ENCODE measurements at places on chromosomes 6 and 20.

GRCh38 chr6:158022749-158023596 is 41.3 kb downstream of the SYNJ2 start:
- no peak for DNase-seq

DNA sequence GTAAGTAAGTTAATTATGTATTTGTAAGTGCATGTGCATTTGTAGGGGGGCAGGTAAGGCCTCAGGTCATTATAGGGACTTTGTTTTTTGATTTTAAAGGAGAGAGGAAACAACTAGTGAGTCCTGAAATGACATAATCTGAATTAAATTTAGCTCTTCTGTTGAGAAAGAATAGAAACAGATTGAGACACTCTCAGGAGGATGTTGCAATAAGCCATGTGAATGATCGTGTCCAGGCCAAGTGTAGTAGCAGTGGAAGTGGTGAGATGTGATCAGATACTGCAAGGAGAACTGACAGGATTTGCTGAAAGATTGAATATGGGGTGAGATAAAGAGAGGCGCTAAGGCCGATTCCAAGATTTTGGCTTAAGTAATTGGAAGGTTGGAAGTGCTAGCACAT is 2.6 kb upstream of the CENPW start:
- no peak for DNase-seq

- DNase-seq = no peak
Observed at GRCh38 chr20:60749804-60750602, 502.1 kb upstream of the CDH4 start.

DNA sequence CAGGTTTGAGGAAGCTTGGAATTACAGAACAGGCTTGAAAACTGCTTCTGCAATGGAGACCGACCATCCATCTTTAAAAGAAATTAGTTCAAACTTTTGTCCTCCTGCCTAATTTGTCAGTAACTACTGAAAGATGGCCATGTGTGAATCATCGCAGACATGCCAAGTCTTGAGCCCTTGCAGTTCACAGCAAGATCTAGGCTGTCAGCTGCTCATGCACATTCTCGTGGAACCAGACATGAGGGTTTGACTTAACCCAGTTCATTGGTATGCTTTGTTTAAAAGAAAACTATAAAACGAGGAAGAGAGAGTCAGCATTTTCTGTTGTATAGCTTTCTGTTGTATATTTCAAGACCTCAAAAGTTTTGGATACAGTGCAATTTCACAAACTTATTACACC is 74.0 kb upstream of the SAMD5 start:
- DNase-seq = no peak

DNA sequence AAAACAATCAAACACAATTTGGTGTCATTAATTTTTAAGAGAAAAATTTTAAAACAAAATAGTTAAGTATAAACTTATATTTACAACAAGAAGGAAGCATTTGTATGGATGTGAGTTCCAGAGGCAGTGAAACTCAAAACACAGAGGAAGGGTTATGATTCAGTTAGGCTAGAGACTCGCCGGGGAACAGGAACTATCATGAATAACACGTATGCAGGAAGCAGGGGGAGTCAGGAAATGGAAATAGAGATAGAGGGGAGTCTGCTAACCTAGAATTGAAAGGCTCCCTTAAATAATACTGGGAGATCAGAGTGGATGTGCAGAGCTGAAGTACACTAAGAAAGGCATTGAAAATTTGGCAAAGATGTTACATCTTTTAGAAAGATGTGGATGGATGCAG is 14.2 kb upstream of the HLA-DRB1 start:
- no peak for DNase-seq

GRCh38 chr6:137424251-137424650 is 69.9 kb downstream of the OLIG3 start:
- no peak for DNase-seq

DNA sequence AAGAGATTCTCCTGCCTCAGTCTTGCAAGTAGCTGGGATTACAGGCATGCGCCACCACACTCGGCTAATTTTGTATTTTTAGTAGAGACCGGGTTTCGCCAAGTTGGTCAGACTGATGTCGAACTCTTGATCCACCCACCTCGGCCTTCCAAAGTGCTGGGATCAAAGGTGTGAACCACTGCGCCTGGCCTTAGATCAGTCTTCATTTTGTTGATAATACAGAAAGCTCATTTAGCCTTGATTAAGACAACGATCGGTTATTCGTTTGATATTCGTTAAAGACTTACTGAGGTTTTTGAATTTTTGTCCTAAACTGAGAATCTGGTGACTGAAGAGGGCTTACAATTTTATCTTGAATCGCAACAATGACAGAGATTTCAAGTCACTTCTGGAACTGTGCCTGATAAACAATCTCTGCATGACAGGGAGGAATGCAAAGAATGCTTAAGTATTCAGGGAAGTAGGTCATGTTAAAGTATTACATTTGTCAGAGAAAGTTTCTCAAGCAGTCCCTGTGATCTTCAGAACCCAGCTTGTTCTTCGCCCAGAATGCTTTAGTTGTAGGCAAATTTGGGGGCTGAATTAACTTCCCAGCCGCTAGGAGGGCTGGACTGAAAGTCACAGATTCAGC is 14.8 kb downstream of the AKAP12 start:
- no peak for DNase-seq

DNA sequence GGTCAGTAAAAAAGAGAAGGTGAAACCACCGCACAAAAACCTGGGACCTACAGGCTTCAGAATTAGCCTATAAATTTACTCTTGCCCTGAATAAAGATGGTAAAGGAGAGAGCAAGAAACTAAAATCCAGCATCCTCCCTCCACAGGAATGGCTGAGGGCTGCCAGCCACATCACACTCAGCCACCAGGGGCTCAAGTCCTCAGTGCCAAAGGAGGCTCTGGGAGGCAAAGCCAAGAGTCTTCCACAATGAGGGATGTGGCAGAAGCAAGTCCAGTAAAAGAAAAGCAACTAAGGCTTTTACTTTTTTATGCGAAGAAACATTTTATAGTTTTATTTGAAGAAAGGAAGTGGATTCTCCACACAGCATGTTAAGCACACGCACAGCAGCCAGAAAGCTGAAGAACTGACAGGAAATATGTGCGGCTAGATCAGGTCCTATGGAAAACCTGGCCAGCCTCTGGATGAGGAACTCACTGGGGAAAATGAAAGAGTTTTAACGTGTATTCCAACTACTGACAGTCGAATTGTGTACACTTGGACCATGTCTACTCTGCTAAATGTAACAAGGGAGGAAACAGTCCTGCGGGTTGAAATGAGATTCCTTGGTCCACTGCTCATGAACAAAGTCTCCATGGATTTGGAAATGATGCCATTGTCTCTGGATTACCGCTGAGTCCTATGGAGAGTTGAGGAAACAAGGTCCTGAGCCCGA is 219.4 kb upstream of the SSTR4 start:
- DNase-seq = no peak

GRCh38 chr20:58088105-58088504 is 140.3 kb downstream of the ANKRD60 start:
- DNase-seq = no peak

DNA sequence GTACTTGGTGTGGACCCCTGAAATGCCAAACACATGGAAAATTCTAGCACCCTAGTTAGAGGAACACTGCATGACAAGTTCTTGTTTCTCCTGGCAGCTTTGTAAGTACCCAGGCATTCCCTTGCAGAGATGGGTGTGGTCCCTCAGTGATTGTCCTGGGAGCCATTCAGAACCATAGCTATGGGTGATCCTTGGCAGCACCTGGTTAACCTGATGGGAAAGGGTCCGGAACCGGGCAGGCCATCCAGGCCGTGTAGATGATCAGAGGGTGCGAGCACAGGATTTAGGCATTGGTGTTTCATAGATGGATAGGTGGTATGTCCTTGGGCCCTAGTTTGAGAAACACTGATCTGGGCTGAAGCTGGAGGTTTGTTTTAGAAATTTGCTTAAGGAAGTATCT is 95.8 kb downstream of the RPP40 start:
- no peak for DNase-seq

DNA sequence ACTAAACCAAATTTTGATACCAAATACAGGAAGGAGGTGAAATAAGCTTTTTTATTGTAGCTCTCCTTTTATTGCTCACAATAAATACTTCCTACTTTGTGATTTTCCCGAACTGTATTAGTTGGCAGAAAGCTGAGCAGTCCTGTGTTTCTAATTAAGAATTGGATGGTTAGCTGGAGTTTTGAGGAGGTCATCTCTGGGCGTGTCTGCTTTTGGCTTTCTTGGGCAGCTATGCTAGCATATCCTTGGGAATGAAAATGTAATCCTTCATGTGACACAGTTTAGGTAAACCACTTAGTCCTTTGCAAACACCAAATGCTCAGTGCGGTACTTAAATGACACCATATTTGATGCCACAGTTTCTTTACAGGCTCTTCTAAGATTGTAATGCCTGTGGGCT is 67.5 kb downstream of the MTHFD1L start:
- DNase-seq = no peak

DNA sequence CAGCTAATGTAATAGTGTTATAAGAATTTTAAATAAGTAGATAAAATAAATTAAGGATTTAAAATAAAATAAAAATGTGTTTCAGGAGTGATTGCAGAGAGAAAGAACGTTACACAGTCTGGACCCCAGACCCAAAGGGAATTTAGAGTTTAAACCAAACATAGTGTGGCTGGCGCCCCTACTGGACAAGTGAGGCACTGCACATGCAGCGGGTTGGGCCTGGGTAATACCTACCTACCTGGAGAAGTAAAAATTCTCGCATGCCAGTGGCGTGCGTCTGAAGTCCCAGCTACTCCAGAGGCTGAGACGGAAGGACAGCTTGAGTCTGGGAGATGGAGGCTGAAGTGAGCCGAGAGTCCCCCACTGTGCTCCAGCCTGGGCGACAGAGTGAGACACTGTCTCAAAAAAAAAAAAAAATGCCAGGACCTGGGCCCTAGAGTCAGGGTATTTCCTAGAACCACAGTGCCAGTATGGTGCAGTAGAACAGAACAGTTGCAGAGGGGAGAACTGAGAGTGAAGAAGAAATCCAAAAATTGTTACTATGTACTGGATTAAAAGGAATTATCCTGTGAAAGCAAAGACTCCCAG is 71.4 kb upstream of the TCF21 start:
- DNase-seq = peak; percentile 62

DNA sequence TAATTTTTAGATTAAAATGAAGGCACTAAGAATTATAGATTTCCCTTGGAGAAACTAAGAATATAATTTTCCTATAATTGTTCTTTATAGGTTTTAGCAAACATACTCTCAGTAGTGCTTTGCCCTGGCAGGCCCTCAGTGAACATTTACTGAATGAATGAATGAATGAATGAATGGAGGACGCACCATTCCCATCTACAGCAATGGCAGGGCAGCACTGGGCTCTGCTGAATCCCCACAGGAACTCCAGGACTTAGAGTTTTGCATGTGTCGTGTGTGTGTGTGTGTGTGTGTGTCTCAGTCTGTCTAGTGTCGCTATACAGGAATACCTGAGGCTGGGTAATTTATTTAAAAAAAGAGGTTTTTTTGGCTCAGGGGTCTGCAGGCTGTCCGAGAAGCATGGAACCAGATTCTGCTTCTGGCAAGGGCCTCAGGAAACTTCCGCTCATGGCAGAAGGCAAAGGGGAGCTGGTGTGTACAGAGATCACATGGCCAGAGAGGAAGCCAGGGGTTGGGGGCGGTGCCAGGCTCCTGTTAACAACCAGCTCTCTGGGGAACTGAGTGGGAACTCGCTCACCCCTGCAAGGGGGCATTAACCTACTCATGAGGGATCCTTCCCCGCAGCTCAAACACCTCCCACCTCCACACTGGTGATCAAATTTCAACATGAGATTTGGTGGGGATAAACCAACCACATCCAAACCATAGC is 20.1 kb downstream of the RNASET2 start:
- no peak for DNase-seq

- DNase-seq = no peak
Observed at GRCh38 chr20:21618759-21619416, 86.6 kb upstream of the PAX1 start.
